Fibroblast of the aortic adventitia (primary cell): ENCODE measurements at places on chromosomes 1 and 21. TPM values are rescaled to one million over a fixed set of nuclear protein-coding genes. Genes with fewer than 3 reads are reported as not detected.

Gene CHI3L2
- 6.2 and 10.5 TPM in 2 replicates for total RNA-seq

Gene LCE3D
- total RNA-seq = not detected in 2 replicates

Gene FAM229A
- 1.6 and 1.7 TPM in 2 replicates for total RNA-seq

Gene DENND2D
- total RNA-seq = 2.9 and 3.0 TPM in 2 replicates

Gene SRM
- total RNA-seq = 9.1 and 42.7 TPM in 2 replicates

Gene FCGR3B
- not detected in 2 replicates for total RNA-seq

Gene SLAMF8
- not detected in 2 replicates for total RNA-seq

Gene PTGFR
- total RNA-seq = 34.3 and 77.5 TPM in 2 replicates

Gene TSNAX
- total RNA-seq = 28.9 and 43.7 TPM in 2 replicates

Gene HSPG2
- total RNA-seq = 164 and 367 TPM in 2 replicates

Gene KLHDC7A
- total RNA-seq = not detected in 2 replicates

Gene RPE65
- not detected in 2 replicates for total RNA-seq

Gene WNT3A
- not detected in 2 replicates for total RNA-seq

Gene GPR52
- total RNA-seq = 2.9 TPM in 1 of 2 replicates, not detected in the other

Gene ADAMTS4
- 1.1 and 3.1 TPM in 2 replicates for total RNA-seq

Gene ARHGAP30
- not detected in 2 replicates for total RNA-seq

Gene ADGRL4
- total RNA-seq = 12.3 and 139 TPM in 2 replicates

Gene HDGF
- 146 and 299 TPM in 2 replicates for total RNA-seq

Gene ERICH3
- not detected in 2 replicates for total RNA-seq

Gene SLX9
- total RNA-seq = 6.0 and 7.4 TPM in 2 replicates

Gene PTBP2
- total RNA-seq = 41.7 and 58.9 TPM in 2 replicates
